T-helper 9 cell (primary cell): ENCODE measurements at places on chromosomes 13 and 19.

GRCh38 chr13:30033681-30034457 lies 183.5 kb upstream of the UBL3 start:
- no peak for DNase-seq

GRCh38 chr19:13149628-13150186 lies 468 bp downstream of the STX10 start:
- no peak for DNase-seq

DNA sequence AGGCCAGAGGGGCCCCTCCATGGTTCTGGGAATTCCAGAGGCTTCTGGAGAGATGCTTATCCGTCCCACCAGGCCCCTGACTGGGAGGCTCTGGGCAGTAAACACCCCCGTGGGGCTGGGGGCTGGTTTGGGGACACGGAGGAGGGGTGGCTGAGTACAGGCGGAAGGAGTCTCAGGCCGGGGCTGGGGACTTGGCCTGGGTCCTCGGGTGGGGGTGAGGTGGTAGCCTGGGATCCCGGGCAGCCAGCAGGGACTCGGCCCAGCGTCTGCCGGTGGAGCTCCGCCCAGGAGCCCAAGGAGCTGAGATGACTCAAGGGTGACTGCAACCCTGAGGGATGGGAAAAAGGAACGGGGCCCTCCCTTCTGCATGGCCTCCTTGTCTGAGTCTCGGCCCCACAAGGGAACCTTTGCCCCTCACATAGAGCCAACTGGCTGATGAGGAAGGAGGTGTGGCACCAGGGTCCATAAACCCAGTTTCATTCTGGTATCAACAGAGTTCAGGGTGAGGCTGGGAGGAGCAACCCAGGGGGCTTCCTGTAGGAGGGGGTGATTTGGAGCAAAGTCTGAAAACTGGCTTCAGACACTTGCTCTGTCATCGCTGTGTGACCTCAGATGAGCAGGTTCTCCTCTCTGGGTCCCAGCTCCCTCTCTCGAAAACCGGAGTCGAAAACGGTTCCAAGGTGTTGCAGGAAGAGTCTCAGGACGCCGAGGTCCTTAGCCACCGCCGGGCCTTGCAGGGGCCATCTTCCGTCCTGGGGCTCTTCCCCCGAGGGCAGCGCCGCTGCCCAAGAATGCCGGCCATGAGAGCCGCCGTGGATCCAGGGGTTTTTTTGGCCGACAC lies 809 bp downstream of the MISP start:
- no peak for DNase-seq

GRCh38 chr13:33272531-33273124 lies 12.9 kb downstream of the STARD13 start:
- no peak for DNase-seq

DNA sequence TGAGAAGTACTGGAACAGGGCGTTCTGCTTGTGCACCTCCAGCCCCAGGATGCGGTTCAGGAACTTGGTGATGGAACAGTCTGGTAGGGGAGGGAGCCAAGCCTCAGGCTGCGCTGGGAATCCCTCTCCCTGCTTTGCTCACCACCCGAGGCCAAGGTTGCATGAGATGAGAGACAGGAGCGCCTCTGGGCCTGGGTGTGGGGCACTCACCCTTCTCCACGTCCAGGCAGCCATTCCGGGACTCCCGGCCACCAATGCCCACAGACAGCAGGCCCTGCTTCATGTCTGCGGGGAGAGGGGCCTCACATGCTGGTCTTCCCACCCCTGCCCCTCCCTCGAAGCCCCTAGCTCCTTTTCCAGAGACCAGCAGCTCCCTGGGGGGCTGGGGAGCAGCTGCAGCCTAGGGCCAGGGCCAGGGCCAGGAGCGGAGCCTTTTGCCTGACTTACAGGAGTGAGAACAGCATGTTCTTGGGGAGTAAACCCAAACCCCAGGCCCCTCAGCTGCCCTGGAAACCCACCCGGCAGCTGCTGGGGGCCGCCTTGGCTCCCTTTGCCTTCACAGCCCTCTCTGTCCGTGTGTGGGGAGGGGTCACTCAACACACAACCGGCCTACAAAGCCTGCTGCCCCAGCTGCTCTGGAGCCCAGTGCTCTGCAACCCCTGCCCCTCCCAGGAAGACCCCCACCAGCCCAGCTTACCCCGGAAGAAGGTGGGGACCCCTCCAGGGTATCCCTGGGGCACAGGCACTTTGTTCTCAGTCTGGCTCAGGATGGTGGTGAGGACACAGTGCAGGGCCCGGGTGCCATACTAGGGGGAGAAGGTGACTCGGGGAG lies 7.2 kb downstream of the GPX4 start:
- DNase-seq = no peak
